ENCODE measurements at places on chromosomes 11 and 22.

DNA sequence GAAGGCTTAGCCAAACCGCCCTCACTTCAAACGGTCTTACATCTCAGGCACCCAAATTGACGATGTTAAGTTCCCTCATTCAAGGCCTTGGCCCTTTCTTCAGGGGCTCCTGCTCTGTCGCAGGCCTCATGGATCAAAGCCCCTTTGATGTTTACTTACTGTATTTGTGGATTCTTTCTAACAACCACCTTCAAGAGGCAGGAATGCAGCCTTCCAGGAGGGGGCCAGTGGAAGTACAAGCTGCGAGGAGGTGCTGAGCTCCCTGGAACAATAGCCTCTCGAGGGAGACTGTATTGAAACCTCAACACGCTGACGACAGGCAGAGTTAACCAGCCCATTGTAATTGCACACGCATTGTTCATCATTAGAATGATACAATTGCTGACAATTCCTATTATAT lies 209.1 kb downstream of the ST3GAL4 start:
- no peak for DNase-seq

DNA sequence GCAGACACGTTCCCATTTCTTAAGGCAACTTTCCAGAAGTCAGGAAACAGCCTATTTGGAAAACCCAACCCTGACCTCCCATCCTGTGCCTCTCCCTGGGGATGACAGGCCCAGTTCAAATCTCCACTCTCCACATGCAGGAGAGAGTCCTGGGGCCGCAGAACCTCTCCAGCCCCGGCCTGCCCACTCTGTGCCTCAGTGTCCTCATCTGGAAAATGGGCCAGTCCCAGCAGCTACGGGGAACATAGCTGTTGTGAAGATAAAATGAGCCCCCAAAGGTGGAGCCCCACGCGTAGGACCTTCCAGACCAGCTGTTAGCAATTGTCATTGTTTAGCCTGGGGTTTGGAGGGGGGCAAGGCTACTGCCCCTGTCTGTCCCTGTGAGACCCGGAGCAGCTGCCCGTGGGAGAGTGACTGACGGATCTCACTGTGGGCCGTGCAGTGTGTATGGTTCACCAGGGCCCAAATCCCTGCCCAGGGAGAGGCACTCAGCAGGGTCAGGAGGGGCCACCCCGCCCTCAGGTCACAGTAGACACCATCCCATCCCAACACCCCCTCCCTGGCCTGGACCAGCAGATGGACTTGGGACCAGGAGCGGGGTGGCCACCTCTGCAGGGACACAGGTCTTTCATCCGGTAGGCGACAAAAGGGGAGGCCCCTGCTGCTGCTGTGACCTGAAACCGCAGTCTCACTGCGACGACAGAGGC lies 145.9 kb downstream of the CTTN start:
- DNase-seq, result no peak

DNA sequence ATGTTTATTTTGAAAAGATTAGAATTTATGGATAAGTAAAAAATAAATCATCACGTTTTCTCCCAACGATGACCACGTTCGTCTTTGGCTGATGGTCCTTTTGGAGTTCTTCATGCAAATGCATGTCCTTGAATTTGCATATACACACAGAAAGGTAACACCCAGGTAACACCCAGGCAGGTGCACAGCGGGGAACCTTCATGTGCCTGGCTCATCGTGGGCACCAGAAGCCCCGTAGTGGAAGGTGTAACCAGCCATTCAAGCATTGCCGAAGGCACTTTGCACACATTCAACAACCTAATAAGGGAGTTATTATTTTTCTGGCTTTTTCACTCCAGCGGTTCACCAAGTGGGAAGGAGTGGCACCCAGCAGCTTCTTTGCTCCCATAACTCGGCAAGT lies 404.6 kb downstream of the TBC1D22A start:
- no peak for DNase-seq

DNA sequence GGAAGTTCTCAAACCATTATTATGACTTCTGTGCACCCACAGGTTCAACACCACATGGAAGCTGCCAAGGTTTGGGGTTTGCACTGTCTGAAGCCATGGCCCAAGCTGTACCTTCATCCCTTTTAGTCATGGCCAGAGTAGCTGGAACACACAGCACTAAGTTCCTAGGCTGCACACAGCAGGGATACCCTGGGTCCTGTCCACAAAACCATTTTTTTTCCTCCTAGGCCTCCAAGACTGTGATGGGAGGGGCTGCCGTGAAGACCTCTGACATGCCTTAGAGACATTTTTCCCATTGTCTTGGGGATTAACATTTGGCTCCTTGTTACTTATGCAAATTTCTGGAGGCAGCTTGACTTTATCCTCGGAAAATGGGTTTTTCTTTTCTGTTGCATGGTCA lies 42.7 kb downstream of the DDIAS start:
- no peak for DNase-seq

- DNase-seq, result no peak
These were observed 656 bp downstream of the SRRD start for GRCh38 chr22:26484360-26484706.

DNA sequence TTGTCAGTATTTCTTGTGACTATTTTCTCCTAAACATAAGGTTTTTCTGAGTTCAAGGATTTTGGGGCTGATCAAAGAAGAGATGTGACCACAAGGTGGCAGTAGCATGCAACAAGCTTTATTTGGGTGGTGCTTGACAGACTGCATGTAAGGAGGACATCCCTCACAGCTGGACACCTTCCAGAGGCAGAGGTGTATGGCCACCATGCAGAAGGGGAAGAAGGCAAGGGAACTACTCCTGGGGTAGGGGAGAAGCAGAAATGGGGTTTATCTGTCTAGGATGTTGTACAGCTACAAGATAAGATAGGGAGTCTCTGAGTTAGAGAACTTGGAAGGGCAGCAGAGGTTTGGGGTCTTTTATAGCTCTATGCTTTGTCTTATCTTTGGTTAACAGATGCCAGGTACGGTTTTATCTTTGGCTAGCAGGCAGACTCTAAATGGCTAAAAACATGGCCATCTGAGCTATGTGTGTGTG lies 5.1 kb upstream of the BIRC2 start:
- peak; percentile 78 for DNase-seq
